Body of pancreas (tissue), 4 donors: ENCODE measurements at places on chromosomes 3 and 15.

DNA sequence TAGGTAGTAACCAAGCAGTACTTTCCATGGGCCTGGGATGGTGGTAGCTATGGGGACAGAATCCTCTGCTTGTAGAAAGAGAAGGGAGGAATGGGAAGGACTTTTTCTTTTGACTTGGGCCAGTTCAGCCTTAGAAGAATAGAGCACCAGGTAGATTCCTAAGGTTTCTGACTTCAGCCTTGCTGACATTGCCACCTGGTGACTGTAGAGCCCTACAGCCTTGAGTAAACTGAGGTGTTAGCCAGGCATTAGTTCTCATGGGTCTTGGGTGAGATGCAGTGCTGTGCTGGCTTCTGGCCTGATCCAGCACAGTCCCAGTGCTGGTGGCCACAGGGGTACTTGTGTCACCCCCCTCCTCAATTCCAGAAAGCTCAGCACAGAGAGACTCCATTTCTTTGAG lies 171.1 kb downstream of the ZBBX start:
- DNase-seq: peak; percentile 34

DNA sequence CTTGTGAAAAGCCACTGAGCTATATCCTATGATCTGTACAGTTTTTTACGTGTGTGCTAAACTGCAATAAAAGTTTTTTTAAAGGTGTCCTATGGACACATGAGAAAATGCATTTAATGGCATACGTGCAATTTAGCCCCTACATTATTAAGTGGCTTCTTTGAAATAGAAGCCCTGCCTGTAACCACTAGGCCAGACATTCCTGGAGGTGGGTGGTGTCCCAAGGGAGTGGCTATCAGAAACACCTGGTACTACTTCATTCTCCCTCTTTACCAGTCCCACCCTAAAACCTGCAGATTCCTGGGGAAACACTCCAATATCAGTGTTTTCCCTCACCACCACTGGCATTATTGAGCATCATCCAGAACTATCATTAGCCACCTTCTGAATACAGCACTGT lies 100.0 kb downstream of the OXNAD1 start:
- DNase-seq: no peak

GRCh38 chr15:78216276-78217104 lies 17.9 kb downstream of the ACSBG1 start:
- DNase-seq: peak; percentile 99

- no peak for DNase-seq
Observed at GRCh38 chr3:153313302-153313965, 151.4 kb downstream of the RAP2B start.

- no peak for DNase-seq
Observed at GRCh38 chr15:33716025-33716424, 252.3 kb upstream of the CHRM5 start.

DNA sequence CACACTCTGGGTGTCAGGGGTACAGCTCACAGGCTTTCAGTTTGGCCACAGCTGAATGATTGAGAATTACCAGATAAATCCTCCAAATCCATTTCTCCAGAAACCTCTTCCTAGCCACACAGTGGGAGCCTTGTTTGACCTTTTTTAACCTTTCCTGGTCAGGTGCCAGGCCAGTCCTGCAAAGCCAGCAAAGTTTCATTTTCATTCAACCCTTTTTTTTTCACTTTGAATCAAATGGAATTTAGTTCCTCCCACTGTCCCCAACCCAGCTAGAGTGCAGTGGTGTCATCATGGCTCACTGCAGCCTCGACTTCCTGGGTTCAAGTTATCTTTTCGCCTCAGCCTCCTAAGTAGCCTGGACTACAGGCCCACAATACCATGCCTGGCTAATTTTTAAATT lies 67.8 kb downstream of the NSUN3 start:
- no peak for DNase-seq

DNA sequence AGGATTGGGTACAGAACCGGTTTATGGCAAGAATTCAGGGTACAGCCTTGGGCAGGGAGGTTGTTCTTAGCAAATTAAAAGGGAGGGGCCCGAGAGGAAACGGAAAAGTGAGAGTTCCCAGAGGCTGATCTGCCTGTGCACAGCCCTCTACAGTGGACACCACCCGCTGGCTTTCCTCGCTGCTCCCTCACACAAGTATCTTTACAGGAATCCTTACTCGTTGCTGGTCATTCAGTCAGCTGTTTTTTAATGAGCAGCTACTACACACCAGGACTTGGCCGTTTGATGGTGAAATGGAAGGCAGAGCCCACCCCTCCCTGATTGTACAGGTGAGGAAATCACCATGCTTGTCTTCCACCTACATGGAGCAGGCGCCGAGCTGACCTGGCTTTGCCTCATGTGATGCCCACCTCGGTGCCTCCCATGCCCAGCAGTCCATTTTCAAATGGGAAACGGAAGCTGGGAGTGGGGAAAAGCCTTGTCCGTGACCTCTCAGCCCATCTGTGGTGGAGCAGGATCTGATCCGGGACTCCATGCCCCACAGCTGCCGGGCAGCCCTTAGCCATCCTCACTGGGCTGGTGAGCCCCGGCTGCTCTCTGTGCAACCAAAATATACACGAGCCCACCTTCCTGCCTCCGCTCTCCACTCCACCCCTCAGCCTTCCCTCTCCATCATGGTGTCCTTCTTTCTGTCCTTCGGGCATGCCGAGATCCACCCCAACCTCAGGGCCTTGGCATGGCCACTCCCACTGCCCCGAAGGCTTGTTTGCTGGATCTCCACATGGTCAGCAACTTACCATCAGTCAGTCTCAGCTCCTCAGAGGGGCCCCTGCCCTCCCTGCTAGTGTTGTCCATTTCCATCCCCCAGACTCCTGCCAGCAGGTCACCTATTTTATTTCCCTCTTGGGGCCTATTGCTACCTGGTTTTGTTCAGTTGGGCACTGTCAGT lies 33.3 kb upstream of the FGD5 start:
- no peak for DNase-seq

DNA sequence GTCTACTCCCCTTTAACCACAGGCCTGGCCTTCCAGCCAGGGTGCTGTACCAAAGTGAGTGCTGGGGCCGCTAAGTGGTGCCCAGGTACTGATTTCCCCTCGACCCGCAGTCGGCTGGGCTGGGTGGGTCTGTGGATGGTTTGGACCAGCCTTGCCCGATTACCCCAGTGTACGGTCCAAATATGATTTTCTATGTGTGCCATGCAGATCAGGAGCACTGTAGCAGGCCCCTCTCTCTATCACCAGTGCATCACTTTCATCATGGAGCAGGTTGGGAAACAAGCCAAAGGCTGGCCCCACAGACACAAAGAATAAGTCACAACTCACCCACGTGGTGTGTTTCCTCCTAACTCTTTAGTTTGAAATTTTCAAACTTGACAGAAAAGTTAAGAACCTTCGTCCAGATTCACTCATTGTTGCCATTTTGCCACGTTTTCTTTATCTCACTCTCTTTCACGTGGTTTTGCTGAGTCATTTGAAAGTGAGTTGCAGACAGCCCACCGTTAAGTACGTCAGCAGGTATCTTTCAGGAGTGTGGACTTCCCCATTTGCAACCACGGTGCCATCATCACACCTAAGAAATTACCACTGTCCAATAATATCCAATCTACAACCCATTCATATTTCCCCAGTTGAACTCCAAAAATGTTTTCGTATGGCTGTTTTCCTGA lies 37.0 kb downstream of the ZNF710 start:
- DNase-seq: no peak

GRCh38 chr3:151560738-151561137 lies 99.9 kb upstream of the IGSF10 start:
- DNase-seq: no peak

- DNase-seq: no peak
Observed at GRCh38 chr3:160199108-160199507, 26.1 kb upstream of the C3orf80 start.

- peak; percentile 53 for DNase-seq
Observed at GRCh38 chr3:157128771-157129681, 30.9 kb downstream of the CCNL1 start.

GRCh38 chr15:66702787-66703539 lies 927 bp downstream of the SMAD6 start:
- DNase-seq: peak; percentile 13

DNA sequence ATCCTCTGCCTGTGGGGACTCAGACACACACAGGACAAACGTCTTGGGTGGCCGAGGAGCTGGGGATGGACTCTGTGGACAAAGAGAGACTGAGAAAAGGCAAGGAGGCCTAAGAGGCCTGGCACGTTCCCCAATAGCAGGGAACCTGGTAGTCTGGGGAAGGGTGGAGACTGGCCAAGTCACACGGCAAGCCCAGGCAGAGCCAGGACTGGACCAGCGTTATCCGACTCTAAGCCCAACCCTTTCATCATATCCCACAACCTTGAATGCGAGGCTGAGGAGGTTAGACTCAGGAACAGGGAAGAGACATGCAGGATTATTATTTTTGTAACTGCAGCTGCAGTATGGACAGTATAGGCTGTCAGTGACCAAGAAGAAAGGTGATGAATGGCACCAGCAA lies 53.4 kb downstream of the SLC6A11 start:
- DNase-seq: no peak

GRCh38 chr15:75732809-75733451 lies 20.3 kb upstream of the CSPG4 start:
- peak; percentile 75 for DNase-seq

- DNase-seq: no peak
Observed at GRCh38 chr3:110193074-110193473, 855.7 kb upstream of the DPPA4 start.

DNA sequence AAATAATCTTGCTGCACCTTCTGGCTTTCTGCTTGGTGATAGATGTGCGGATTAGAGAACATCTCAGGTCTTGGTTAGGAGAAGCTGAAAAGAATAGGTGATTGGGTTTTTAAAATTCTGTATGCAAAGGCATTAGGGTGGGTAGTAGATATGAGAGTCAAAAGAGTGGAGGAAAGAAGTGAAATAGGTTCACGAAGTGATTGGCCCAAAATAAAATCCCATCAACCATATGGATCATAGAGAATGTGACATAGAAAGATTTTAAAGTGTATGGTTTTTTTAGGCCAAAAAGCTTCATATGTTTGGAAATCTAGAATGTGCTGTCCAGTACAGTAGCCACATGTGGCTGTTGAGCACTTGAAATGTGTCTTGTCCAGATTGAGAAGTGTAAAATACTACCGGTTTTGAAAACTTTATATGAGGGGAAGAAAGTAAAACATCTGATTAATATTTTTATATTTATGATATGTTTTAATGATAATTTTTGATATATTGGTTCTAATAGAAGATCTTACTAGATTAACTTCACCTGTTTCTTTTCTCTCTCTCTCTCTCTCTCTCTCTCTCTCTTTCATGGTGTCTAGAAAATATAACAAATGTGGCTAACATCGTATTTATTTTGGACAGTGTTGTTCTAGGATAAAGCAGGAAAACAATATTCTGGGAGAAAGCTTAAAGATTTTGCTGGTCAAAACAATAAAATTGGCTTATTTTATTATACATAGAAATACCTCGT lies 2.9 kb downstream of the MBNL1 start:
- no peak for DNase-seq

- no peak for DNase-seq
Observed at GRCh38 chr3:85432081-85432480, 473.3 kb downstream of the CADM2 start.

- no peak for DNase-seq
Observed at GRCh38 chr3:66411474-66411873, 89.3 kb downstream of the LRIG1 start.

DNA sequence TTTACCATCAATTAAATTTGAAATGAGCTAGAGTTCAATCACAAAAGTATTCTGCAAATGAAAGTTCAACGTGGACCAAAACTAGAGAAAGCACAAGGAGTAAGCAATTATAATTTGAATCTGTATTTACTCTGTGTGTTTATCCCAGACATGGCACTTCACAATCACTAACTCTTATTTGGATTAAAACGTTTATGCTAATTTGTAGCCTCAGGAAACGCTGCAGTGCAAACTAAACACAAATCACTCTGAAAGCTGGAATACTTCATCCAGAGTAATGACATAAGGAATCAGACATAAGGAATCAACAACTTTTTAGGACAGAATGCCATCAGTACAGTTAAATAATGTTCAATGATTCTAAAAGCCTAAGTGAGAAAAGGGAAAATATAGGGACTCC lies 18.5 kb downstream of the CEP152 start:
- DNase-seq: no peak

DNA sequence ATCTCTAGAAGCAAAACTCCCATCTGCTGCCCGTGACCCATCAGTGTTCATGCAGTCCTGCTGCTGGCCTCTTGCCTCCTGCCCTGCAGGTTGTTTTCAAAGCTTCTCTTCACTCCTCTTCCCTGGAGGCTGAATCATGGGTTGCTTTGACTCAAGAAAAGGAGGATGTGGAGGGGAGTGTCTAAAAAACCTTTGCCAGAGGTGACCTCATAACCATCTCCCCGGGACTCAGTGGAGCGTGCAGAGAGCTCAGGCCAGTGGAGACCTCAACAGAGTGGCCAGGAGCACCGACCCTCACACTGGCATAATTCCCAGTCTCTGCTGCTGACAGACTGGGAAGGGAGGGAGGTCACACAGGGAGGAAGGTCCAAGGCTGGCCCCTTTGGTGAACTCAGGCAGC lies 60.9 kb upstream of the ITGA11 start:
- no peak for DNase-seq

GRCh38 chr15:48889925-48890324 lies 12.0 kb downstream of the EID1 start:
- no peak for DNase-seq

GRCh38 chr3:134362221-134362620 lies 12.0 kb downstream of the AMOTL2 start:
- DNase-seq: no peak

- no peak for DNase-seq
Observed at GRCh38 chr3:47378869-47379268, 2.0 kb upstream of the PTPN23 start.

- DNase-seq: no peak
Observed at GRCh38 chr3:98449606-98450193, 13.3 kb upstream of the OR5K1 start.

DNA sequence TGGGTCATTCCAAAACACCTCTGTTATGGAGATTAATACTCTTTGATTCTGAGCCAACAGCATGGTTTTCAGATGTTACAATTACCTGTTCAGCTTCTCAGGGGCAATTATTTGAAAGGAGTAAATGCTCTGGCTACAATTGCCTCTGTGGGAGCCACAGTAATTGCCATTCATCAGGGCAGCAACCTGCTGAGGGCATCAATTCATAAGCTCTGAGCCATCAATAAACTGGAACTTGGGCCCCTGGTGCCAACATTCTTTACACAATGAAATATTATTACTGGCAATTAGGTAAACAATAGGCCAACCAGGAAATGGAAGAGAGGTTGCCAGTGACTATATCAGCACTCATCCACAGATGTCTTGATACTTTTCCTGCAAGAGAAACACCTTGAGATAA lies 660.8 kb downstream of the MECOM start:
- DNase-seq: no peak

GRCh38 chr15:57340682-57341259 lies 35.5 kb upstream of the CGNL1 start:
- DNase-seq: peak; percentile 61

GRCh38 chr15:83565138-83565537 lies 88.8 kb upstream of the ADAMTSL3 start:
- DNase-seq: no peak

GRCh38 chr15:69148465-69148864 lies 12.0 kb upstream of the GLCE start:
- no peak for DNase-seq

- DNase-seq: no peak
Observed at GRCh38 chr3:184300378-184300720, 1.3 kb downstream of the PSMD2 start.
